ENCODE measurements at places on chromosomes 3 and 15.

DNA sequence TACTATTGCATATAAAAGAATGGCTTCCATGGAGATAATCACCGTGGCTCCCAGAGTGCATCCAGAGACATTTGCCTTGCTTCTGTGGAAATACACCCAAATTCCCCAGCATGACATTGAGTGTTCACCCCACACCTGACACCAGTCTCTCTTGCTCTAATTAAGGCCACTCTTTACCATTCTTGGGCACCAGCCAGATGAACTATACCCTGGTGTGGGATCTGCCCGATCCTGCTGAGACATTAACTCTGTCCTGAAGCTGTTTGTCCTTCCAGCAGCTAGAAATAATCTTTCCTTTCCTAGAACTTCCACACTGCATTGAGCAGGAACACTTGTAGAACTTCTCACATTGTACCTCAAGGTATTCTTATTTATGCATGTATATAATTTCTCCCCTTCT, 105.2 kb downstream of the LPP start:
- peak overlapping the region; percentile 93 for H3K27ac ChIP-seq
- peaks cover 24% of the 10 kb centered on the region for H3K4me1 ChIP-seq
- H3K27me3 ChIP-seq, result no peaks in the 10 kb centered on the region
- no peak overlapping the region for H3K4me3 ChIP-seq
- no peak for ATAC-seq
- H3K36me3 ChIP-seq, result no peaks in the 10 kb centered on the region

DNA sequence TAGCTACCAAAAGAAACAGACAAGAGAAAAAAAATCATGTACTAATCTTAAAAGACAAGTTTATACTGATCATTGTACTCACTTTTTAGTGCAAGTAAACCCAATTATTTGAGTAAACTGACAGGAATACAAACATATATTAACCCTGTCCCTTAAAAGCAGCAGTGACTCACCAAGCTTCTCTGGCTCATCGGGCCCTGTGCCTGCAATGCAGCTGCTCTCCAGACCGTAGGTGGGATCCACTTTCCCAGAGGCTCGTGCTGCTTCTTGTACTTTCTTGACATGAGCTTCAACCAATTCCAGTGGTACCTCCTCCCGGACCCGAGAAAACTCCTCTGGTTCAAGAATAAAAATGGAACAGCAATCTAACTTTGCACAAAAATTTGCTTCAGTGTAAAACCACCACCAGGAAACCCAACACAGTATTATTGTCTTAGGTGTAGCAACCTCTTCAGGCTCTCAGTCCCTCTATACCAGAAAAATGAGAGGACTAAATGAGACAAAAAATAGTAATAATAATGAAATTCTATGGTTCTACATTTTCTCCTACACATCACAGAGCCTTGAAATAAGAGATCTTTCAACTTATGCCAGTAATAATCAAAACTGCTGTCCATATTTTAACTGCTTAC, 82.6 kb upstream of the CSPG5 start:
- ATAC-seq, result no peak
- no peaks in the 10 kb centered on the region for H3K36me3 ChIP-seq
- peaks cover 4% of the 10 kb centered on the region for H3K4me1 ChIP-seq
- no peaks in the 10 kb centered on the region for H3K27me3 ChIP-seq

GRCh38 chr3:44880284-44880683, 5.9 kb downstream of the TGM4 start:
- no peak overlapping the region for H3K4me3 ChIP-seq
- H3K27me3 ChIP-seq, result peaks cover 9% of the 10 kb centered on the region
- no peaks in the 10 kb centered on the region for H3K4me1 ChIP-seq
- H3K36me3 ChIP-seq, result no peaks in the 10 kb centered on the region
- no peak overlapping the region for H3K27ac ChIP-seq
- no peak for ATAC-seq

- ATAC-seq, result peak; percentile 61
- no peak overlapping the region for H3K27ac ChIP-seq
- no peaks in the 10 kb centered on the region for H3K4me1 ChIP-seq
- no peak overlapping the region for H3K4me3 ChIP-seq
These were observed 596.7 kb downstream of the FGF12 start for GRCh38 chr3:192130534-192131132.

DNA sequence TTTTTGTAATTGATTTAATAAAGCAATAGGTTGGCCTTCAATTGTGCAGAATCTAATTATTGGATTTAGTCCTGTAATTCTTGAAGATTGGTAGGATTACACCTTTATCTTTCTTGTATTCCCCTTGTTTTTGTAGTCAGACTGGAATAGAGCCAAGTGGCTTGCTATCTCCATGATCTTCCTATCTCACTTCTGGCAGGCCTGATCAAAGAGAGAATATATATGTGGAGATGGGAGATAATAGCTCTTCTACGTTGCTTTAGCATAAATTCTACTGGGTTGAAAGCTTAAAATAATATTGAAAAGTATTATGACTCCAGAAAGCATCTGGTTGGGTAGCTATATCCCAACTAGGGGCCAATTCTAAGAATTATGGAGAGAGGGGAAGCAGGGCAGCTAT, 16.9 kb upstream of the IFT57 start:
- no peak overlapping the region for H3K4me3 ChIP-seq
- H3K27me3 ChIP-seq, result no peaks in the 10 kb centered on the region
- ATAC-seq, result no peak
- H3K4me1 ChIP-seq, result no peaks in the 10 kb centered on the region
- no peaks in the 10 kb centered on the region for H3K36me3 ChIP-seq

DNA sequence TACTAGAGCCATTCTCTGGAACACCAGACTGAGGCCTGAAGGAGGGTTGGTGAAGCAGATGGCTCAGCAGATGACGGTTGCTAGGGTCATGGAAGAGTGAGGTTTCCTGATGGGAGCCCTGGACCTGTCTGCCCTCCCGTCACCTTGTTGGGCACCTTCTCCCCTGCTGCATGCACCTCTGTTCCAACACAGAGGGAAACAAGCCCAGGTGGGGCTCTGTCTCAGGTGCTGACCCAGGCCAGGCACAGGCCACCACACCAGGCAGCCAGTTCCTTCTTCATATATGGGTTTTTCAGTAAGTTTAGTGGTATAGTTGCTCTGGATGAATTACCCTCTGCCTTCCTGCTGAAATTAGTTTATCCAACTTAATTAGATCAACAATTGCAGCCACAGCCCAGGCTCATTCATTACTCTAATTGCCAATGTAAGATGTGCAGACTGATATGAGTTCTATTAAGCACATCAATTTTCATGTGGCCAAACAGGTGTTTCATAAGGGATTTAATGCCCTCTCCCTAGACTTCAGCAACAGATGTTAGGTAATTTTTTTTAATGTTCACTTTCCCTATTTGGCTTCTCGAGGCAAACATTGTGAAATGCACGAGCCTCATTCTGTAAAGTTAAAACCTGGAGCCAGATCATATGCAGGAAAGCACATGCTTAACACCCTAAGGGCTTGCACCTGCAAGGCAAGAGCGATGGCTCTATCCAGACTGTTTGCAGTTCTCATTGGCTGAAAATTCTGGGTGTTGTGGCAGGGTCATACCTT, 174.8 kb downstream of the CHDH start:
- H3K27ac ChIP-seq, result no peak overlapping the region
- no peaks in the 10 kb centered on the region for H3K27me3 ChIP-seq
- no peak overlapping the region for H3K4me3 ChIP-seq
- H3K4me1 ChIP-seq, result no peaks in the 10 kb centered on the region
- no peak for ATAC-seq
- no peaks in the 10 kb centered on the region for H3K36me3 ChIP-seq

GRCh38 chr3:197298341-197298944, at the start of gene DLG1:
DLG1 (minus strand) TSS chr3:197298612; CDS start chr3:197297204, 1,408 bp downstream.
- H3K27me3 ChIP-seq, result no peaks in the 10 kb centered on the region
- peak; percentile 80 for ATAC-seq
- no peaks in the 10 kb centered on the region for H3K36me3 ChIP-seq
- H3K4me1 ChIP-seq, result peaks cover 43% of the 10 kb centered on the region
- peak within 1 kb of the TSS; percentile 98 for H3K4me3 ChIP-seq
- peak within 1 kb of the TSS; percentile 95 for H3K27ac ChIP-seq

DNA sequence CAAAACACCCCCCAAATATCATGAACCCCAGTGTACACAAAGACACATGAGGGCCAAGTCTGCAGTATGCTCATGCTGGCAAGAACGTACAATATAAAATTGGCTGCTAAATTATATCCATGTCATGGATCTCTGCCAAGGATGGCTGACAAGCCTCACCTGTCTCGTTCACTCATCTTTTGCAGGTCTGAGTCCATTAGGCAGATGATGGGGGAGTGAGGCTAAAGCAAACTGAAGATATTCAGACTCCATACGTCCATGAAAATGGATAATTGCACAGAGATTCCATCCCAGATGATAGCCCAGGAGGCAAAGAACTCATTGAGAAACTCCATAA, 122.3 kb upstream of the PTPRG start:
- no peak overlapping the region for H3K4me3 ChIP-seq
- no peaks in the 10 kb centered on the region for H3K27me3 ChIP-seq
- no peak overlapping the region for H3K27ac ChIP-seq
- H3K4me1 ChIP-seq, result no peaks in the 10 kb centered on the region

DNA sequence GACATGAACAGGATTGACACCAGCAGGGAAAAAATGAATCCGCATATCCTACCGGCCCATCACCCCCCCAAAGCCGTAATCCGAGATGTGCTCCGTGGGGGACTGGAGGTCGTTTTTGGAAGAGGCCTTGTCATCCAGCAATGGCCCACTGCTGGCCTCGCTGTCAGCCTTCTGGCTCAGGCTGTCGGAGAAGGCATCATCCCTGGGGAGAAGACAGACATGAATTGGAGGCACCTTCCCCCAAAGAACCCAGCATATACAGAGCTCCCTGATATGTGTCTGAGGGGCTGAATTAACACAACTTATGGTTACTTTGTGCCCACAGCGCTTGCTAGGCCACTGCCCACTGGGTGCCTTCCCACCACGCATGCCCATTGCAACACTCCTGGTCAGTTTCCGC, 29.6 kb upstream of the RAD18 start:
- no peaks in the 10 kb centered on the region for H3K4me1 ChIP-seq
- no peak overlapping the region for H3K4me3 ChIP-seq
- H3K27me3 ChIP-seq, result no peaks in the 10 kb centered on the region
- H3K36me3 ChIP-seq, result peaks cover 7% of the 10 kb centered on the region
- ATAC-seq, result no peak
- no peak overlapping the region for H3K27ac ChIP-seq

- H3K36me3 ChIP-seq, result no peaks in the 10 kb centered on the region
- H3K4me3 ChIP-seq, result no peak overlapping the region
- no peak overlapping the region for H3K27ac ChIP-seq
- no peaks in the 10 kb centered on the region for H3K4me1 ChIP-seq
- peaks cover 5% of the 10 kb centered on the region for H3K27me3 ChIP-seq
These were observed 249.2 kb downstream of the GABRG3 start for GRCh38 chr15:27220199-27220598.

GRCh38 chr15:36598529-36599177, 19.2 kb downstream of the CDIN1 start:
- peak overlapping the region; percentile 99 for H3K27ac ChIP-seq
- H3K27me3 ChIP-seq, result no peaks in the 10 kb centered on the region
- peak overlapping the region; percentile 22 for H3K4me3 ChIP-seq
- ATAC-seq, result no peak
- H3K4me1 ChIP-seq, result peaks cover 8% of the 10 kb centered on the region
- H3K36me3 ChIP-seq, result no peaks in the 10 kb centered on the region

DNA sequence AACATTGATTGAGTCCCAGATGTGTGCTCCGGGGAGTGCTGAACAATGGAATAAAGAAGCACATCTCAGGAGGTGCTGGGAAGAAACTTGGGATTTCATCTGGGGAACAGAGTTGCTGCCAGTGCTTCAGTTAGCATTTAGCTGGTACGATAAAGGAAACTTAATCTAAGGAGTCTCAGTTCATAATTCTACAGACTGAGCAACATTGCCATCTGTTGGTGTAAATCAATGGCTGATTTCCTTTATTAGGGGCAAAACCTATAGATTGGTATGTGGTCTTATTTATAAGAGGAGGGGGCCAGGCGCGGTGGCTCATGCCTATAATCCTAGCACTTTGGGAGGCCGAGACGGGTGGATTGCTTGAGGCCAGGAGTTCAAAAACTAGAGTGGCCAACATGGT, 8.9 kb downstream of the MKRN2OS start:
- no peaks in the 10 kb centered on the region for H3K27me3 ChIP-seq
- ATAC-seq, result no peak
- H3K4me3 ChIP-seq, result no peak overlapping the region
- H3K27ac ChIP-seq, result no peak overlapping the region

DNA sequence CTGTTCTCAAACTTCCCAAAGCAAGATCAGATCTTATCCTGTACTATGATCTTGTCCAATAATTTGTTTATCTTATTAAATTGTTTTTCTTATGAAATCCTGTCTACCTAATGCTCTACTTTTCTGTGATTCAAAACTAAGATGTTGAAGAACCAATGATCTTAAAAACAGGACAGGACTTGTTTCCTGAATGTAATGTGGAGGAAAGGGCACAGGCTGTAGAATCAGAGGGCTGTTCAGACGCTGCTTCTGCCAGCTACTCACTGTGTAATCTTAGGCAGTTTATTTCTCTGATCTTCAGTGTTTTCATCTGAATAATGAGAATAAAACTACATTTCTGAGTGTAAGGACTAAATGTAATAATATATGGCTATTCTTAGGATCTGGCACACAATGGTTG, 20.1 kb upstream of the DMXL2 start:
- no peaks in the 10 kb centered on the region for H3K36me3 ChIP-seq
- H3K27me3 ChIP-seq, result no peaks in the 10 kb centered on the region
- ATAC-seq, result no peak
- no peak overlapping the region for H3K4me3 ChIP-seq

- ATAC-seq, result no peak
- no peaks in the 10 kb centered on the region for H3K27me3 ChIP-seq
- H3K4me3 ChIP-seq, result no peak overlapping the region
- no peak overlapping the region for H3K27ac ChIP-seq
- H3K4me1 ChIP-seq, result no peaks in the 10 kb centered on the region
These were observed 322.3 kb downstream of the CNTN4 start for GRCh38 chr3:2420919-2421318.

GRCh38 chr3:19972054-19972453, 25.2 kb downstream of the RAB5A start:
- ATAC-seq, result no peak
- peaks cover 32% of the 10 kb centered on the region for H3K36me3 ChIP-seq
- no peak overlapping the region for H3K27ac ChIP-seq
- no peaks in the 10 kb centered on the region for H3K27me3 ChIP-seq
- no peak overlapping the region for H3K4me3 ChIP-seq
- H3K4me1 ChIP-seq, result peaks cover 37% of the 10 kb centered on the region

GRCh38 chr3:142577696-142578328, 721 bp downstream of the ATR start:
- ATAC-seq, result no peak
- H3K27me3 ChIP-seq, result no peaks in the 10 kb centered on the region
- peak overlapping the region; percentile 92 for H3K27ac ChIP-seq
- H3K4me1 ChIP-seq, result peaks cover 9% of the 10 kb centered on the region
